ENCODE measurements at places on chromosomes 3 and 15.

DNA sequence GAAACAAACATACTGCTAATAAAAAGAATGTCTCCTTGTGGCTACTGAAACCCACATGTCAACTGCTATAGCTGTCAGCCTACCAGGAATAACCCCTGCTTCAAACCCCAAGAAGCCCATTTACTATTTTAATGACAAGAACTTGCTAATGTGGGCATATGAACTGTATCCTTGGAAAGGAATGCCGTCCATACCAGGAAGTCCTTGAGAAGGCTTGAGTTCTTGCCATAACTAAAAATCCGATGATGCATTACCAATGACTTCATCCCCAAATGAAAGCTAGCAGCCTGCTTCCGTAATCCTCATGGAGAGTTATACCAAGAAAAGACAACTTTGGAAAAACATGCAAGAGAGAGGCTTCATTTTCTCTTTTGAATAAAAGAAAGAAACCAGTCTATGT lies 34.8 kb downstream of the MINDY4B start:
- no peak for DNase-seq

GRCh38 chr15:66253418-66254088 lies at the start of gene MEGF11:
Gene MEGF11, minus strand, starts transcription at chr15:66253750. Its CDS starts 125,347 bp downstream, at chr15:66128403.
- no peak for DNase-seq

DNA sequence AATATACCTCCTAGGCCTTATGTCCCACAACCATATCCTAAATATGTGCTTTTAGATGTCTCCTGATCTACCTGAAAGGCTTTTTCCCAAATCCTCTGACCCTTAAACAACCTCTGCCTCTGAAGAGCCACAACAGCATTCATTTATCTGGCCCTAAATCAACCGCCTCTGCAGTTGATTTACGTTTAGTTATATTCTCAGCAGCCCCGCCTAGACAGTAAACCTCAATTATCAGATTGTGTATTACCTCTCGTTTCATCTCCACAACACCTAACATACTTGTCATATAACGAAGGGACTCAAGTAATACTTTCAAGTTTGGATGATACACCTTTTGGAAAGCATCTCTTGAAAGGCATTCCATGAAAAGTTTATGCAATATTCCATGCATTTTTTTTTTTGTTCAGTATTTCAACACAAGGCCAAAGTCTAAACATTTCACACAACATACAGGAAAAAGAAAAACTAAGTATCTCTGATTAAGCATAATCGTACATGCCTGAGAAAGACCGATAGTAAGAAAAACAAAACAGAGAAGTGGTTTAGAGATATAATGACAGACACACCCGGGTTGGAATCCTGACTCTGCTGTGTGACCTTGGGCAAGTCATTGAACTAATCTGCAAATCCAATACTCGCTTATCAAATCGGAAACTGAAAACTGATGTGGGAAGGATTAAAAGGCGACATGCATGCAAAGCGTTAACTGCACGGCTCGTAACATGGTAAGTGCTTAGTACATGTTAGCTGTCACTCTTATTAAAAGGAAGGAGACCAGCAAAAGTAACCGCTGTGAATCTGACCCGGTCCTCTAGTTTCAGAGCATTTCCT lies 778 bp downstream of the CRBN start:
- DNase-seq: no peak

GRCh38 chr15:43541785-43542184 lies 24.4 kb downstream of the MAP1A start:
- DNase-seq: no peak

DNA sequence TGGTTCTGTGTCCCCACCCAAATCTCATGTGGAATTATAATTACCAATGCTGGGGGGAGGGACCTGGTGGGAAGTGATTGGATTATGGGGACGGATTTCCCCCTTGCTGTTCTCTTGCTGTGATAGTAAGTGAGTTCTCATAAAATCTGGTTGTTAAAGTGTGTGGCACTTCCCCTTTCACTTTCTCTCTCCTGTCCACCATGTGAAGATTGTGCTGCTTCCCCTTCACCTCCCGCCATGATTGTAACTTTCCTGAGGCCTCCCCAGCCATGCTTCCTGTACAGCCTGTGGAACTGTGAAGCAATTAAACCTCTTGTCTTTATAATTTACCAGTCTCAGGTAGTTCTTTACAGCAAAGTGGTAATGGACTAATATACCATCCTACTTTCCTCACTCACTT lies 289.6 kb downstream of the EFHB start:
- no peak for DNase-seq

- DNase-seq: peak; percentile 98
Observed at GRCh38 chr15:69462493-69463181, 10.0 kb downstream of the RPLP1 start.

GRCh38 chr15:97961067-97961954 lies 808 bp downstream of the ARRDC4 start:
- peak; percentile 89 for DNase-seq

DNA sequence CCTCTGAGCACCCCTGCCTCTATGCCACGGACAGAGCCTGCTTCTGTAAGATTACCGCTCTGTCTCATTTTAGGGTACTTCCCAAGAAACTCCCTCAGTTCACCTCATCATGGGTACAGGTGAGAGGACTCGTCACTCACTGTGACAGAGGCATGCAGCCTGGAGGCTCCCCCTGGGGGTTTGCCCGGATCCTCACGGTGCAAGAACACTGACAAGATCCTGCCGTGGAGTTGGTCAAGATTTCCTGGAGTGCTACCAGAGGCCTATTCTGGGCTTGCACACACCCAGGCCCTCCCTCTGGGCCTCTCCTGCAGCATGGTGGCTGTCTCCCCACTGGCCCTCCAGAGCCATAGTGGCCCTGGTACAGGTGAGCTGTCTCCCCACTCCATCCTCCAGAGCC lies 103.1 kb upstream of the TNIK start:
- no peak for DNase-seq

- no peak for DNase-seq
Observed at GRCh38 chr15:85874236-85874635, 79.5 kb upstream of the KLHL25 start.

All from sigmoid colon (tissue), 7 donors.